Stimulated activated CD4-positive, alpha-beta T cell treated with anti-CD3 and anti-CD28 coated beads, Interleukin-1b, Interleukin-23, amount 100 ng/mL, for 48 hours (primary cell): ENCODE measurements at places on chromosomes 16 and 17.
A peak's percentile ranks its signal among the peaks of the same experiment; 100 is the strongest.

- no peak for DNase-seq
Observed at GRCh38 chr17:29090108-29090507, 47.2 kb downstream of the PIPOX start.

DNA sequence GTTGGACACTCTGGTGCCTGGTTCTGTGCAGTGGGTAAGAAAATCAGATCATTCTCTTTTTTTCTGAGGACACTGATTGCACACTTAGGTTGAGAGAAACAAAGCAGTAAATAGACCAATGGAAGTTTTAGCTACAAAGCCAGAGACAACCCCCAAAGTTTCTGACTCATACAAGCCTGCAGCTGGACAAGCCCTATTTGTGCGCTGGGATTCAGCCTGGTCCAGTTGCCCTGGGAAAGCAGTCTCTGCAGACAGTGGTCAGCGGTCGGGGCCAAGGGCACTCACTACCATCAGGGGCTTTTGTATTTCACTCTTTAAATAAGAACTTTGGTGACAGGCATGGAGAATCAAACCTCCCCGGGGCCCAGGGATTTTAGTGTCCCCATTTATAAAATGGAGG is 6.0 kb upstream of the RHBDL3 start:
- DNase-seq = no peak

GRCh38 chr16:70157477-70158260 is 15.9 kb upstream of the CLEC18C start:
- DNase-seq = no peak

DNA sequence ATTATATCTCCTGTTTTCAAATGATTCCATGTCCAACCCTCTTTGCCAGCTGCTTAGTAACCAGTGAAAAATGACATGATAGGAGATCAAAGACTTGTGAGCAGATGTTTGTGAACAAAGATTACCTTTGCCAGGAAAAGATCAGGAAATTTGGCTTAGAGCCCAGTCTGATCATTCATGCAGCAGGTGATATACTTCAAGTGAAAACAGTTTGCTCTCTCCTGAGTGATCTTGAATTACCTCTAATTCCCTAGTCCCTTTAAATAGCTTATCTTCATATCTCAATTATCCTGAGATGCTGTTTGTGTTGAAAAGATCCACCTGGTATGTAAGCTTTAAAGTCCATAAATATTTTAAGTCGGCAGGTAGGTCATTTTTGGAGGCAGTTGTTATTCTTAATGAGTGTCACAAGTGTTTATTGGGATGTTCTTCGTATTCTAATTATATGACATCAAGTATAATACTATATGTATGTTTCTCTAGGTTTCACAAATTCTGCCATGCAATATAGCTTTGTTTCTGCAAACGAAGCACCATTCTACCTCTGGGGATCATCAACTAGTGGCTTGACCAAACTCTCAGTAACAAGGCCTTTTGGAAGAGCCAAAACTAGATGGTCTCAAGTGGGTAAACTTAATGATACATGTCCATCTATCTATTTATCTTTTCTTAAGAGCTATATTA is 13.2 kb upstream of the VPS35L start:
- DNase-seq = no peak

DNA sequence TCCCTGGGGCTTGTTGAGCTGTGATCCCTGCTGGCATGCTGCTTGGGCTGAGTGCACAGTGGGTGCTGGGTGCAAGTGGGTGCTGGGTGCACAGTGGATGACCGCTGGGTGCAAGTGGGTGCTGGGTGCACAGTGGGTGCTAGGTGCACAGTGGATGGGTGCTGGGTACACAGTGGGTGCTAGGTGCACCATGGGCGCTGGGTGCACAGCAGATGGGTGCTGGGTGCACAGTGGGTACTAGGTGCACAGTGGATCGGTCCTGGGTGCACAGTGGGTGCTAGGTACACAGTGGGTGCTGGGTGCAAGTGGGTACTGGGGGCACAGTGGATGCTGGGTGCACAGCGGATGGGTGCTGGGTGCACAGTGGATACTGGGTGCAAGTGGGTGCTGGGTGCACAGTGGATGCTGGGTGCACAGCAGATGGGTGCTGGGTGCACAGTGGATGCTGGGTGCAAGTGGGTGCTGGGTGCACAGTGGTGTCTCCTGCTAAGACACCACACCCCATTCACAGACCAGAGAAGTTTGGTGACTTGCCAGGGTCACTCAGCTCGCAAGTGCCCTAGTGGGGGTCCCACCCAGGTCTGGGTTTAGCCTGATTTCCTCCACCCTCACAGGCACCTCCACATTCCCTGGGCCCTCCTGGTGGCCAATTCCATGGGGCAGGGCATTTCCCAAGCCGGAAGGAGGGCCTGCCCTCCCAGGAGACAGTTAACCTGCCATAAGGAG is 33.5 kb downstream of the ZFPM1 start:
- no peak for DNase-seq

DNA sequence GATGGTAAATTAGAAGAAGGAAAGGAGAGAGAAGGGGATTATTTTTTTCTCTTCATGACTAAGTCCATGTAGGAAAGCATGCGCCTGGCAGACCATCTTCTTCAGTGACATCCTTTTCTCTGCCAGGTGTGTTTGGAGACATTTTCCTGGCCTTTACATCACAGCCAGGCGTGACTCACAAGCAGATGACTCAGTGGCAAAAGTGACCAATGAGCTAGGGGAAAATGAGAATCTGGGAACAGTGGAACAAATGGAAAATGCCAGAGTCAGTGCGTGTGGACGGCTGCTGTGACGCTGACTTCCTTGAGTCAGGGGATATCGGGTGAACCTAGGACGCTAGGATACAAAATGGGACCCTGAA is 9.4 kb downstream of the KIAA0513 start:
- no peak for DNase-seq

GRCh38 chr17:79913896-79914812 is 74.9 kb upstream of the CBX4 start:
- DNase-seq = no peak

GRCh38 chr17:82371333-82372248 is at the start of gene UTS2R:
UTS2R (plus strand) TSS chr17:82371765; CDS start chr17:82374325, 2,560 bp downstream.
- no peak for DNase-seq

GRCh38 chr17:20028443-20028842 is 19.3 kb downstream of the SPECC1 start:
- DNase-seq = no peak

DNA sequence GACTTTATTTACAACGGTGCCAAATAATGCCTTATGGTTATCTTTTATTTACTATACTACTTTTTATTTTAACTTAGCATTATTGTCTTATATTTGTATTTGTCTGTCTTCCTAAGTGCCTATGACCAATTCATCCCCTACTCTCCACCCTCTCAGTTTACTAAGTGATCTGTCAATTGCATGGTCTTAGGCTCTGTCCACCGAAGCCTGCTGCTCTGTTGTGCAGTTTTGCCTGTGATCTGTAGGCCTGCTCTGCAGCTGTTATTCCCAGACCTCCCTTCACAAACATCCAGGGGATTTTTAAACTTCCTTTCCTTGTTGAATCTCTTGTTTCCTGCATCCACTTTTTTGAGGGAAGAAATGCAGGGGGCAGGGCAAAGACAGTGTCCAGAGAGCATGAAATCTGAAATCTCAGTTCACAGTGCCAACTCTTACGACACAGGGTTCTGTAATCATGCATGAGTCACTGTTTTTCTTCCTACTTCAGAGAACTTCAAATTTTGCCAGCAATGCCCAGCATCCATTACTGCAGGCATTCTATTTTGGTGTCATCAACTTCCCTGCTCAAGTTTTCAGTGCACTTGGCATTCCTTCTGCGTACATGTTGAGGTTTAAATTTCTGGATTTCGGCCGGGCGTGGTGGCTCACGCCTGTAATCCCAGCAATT is 11.4 kb downstream of the SLFN5 start:
- no peak for DNase-seq

- peak; percentile 17 for DNase-seq
Observed at GRCh38 chr17:40427002-40427491, 9.4 kb upstream of the TOP2A start.

- no peak for DNase-seq
Observed at GRCh38 chr17:29189355-29189754, 9.2 kb upstream of the MYO18A start.

DNA sequence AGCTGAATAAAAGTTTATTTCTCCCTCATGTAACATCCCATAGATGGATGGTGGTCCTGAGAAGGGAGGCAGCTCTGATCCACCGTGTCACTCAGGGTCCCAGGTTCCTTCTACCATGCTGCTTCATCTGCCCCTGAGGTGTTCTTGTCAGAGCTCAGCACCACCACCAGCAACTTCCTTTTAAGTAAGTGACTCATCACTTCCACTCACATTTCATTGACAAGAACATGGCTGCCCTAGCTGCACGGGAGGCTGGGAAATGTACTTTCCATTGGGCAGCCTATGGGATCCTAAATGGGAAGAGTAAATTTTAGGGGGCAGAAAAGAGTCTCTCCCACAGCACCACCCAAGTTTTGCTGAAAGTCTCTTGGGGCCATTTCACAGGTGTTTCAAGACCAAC is 134.7 kb downstream of the USP31 start:
- no peak for DNase-seq

DNA sequence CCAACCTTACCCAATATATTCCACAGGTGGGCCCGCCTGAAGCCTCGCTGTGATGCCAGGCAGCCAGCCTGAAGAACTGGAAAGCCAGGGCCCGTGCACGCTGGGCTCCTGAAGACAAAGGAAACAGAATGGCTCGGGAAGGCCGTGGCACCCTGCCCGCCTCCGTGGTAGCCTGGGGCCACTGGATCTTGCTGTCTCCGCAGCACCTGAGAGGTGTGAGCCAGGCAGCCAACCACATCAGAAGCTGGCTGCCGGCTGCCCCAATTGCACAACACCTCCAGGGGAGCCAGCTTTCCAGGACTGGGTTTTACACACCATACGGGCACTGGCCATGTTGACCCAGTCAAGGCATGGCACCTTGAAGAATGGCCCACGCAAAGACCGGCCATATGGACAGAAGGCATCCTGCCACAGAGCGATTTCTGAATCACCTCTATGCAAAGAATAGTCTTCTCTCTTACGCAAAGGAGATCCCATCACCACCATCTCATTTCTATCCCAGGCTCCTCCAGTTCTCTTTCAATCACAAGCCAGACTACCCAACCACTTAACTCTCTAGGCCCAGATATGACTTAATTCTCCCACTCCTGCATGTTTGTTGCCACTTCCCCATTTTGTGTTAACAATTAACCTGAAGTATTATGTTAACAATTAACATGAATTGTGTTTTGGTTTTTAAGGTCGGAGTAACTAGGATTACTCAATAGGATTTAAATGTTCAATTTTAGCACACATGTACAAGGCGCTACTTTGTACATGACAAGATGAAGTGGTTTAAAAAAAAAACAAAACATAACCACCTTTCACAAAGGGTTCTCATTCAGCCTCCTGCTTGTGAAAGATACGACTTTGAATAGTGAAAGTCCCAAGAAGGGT is 32.1 kb downstream of the ZFHX3 start:
- no peak for DNase-seq

GRCh38 chr17:74512624-74513091 is 18.6 kb downstream of the CD300LB start:
- peak; percentile 69 for DNase-seq
